Activated T-helper 2 cell treated with anti-CD3 and anti-CD28 coated beads, Interferon-gamma antibody, Interleukin-2, Interleukin-4, amounts not matched to agents 10 μg/mL and 5 μg/mL and 100 μg/mL, durations not matched to agents 14 hours and 24 hours and 36 hours (primary cell): ENCODE measurements at places on chromosomes 2 and 18. TPM values are rescaled to one million over a fixed set of nuclear protein-coding genes. Genes with fewer than 3 reads are reported as not detected.

SERPINB12 gene
- total RNA-seq, result not detected in 2 replicates

CCL20 gene
- 1.4 and 2.0 TPM in 2 replicates for total RNA-seq

PUM2 gene
- 121 and 127 TPM in 2 replicates for total RNA-seq

STPG4 gene
- total RNA-seq, result not detected in 2 replicates

PLEKHM3 gene
- 7.1 and 8.4 TPM in 2 replicates for total RNA-seq

TGFA gene
- total RNA-seq, result not detected in 2 replicates

SCYGR4 gene
- total RNA-seq, result not detected in 2 replicates

MYOM1 gene
- 0.62 and 2.4 TPM in 2 replicates for total RNA-seq

FN1 gene
- total RNA-seq, result 4.5 and 6.3 TPM in 2 replicates

RUFY4 gene
- 0.39 TPM in 1 of 2 replicates, not detected in the other for total RNA-seq

CCDC88A gene
- 19.0 and 19.8 TPM in 2 replicates for total RNA-seq

CD207 gene
- not detected in 2 replicates for total RNA-seq

LRRC30 gene
- total RNA-seq, result not detected in 2 replicates

TUBA4B gene
- total RNA-seq, result not detected in 2 replicates

LTBP1 gene
- 0.34 and 0.82 TPM in 2 replicates for total RNA-seq

CDCA7 gene
- 128 and 129 TPM in 2 replicates for total RNA-seq
